ENCODE measurements at places on chromosomes 3 and 15.

- no peak for DNase-seq
Measured at GRCh38 chr15:75578173-75578947, 755 bp downstream of the PTPN9 start.

GRCh38 chr3:119885746-119886530, 104.0 kb downstream of the NR1I2 start:
- DNase-seq = no peak

GRCh38 chr3:194572143-194572789, 61.0 kb downstream of the TMEM44 start:
- DNase-seq = no peak

GRCh38 chr3:46724424-46724823, 6.8 kb upstream of the PRSS50 start:
- DNase-seq = no peak

GRCh38 chr3:23949784-23950183, 4.7 kb downstream of the NR1D2 start:
- no peak for DNase-seq
